DND-41 (cell line): ENCODE measurements at places on chromosomes 12 and 14.

GRCh38 chr12:84760091-84760865 is 152.3 kb downstream of the SLC6A15 start:
- DNase-seq: no peak

- DNase-seq: peak; percentile 53
These were observed 6.2 kb upstream of the PLEKHH1 start for GRCh38 chr14:67526676-67527459.

DNA sequence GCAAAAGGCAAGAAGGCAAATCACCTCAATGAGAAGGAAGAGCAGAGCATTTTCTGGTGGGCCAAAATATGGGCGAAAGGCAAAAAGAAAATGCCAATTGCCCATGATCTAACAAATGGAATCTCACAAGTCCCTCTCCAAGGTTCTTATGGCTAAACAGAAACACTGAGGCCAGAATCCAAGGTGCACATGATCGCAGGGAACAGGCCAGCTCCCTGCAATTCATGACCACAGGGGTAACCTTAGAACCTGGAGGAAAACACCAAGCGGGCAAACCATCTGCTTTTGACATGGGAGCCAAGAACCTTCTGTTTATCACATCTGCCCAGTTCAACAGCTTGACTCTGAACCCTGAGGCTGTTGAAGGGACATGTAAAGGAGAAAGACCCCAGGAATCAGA is 60.0 kb downstream of the NT5DC3 start:
- DNase-seq: no peak

DNA sequence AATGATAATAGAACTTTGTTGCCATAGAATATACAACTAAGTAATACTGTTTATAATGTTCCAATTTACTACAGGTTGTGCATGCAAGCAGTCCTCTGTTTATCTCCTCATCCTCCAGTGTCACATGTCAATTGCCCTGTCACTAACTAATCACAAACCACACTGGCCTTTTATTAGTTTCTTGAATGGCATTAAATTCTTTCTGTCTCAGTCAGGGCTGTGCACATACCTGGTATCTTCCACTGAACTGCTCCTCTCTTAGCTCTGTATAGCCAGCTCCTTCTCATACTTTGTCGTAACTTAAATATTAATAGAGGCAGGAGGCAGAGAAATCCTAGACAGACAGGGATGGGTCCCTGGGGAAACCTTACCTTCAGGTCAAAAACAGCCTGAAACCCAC is 24.0 kb downstream of the GABARAPL1 start:
- DNase-seq: no peak

- peak; percentile 13 for DNase-seq
These were observed 99.4 kb upstream of the PARP11 start for GRCh38 chr12:3972576-3972975.

- no peak for DNase-seq
These were observed 14.0 kb upstream of the PCNX1 start for GRCh38 chr14:70893062-70893845.

- no peak for DNase-seq
These were observed 35.1 kb downstream of the ST8SIA1 start for GRCh38 chr12:22299294-22299912.

- peak; percentile 85 for DNase-seq
These were observed 1.3 kb downstream of the GPR65 start for GRCh38 chr14:88005978-88006851.

GRCh38 chr14:68384335-68384734 is 408.5 kb downstream of the ZFP36L1 start:
- DNase-seq: no peak

- DNase-seq: no peak
These were observed 999 bp upstream of the DCAF4 start for GRCh38 chr14:72925171-72925759.

DNA sequence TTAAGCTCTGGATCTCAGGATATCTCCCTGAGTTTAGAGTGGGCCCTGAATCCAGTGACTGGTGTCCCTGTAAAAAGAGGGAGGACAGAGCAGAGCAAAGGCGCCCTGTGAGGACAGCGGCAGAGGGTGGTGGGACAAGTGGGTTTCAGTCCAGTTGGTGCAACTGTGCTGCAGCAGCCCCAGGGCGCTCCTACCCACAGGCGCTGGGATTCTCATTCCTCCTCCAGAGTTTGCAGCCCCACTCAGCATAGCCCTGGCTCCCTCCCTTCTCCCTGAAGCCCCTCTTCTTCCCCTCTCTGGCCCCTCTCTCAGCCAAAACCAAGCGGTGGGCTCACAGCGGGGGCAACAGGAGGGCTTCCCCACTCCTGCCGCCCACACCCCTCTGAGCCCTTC is 1.6 kb downstream of the TMEM179 start:
- DNase-seq: no peak

DNA sequence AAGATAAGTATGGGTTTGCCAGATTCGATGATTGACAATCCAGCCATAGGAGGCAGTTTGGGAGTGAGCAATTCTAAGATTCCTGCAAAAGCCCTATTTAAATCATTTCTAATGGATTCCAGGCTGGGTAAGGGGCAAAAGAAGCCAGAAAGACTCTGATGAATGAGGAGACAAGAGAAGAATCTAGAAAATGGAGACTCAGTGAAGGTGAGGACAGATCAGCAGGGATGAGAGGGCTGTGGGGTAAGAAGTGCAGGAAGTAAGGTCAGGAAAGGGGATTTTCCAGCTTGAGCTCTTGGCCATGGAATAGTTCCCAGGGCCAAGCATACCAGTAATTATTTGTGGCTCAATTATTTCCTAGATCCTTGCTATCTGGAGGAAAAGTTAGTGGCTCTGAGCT is 87.3 kb downstream of the TMX1 start:
- DNase-seq: no peak

DNA sequence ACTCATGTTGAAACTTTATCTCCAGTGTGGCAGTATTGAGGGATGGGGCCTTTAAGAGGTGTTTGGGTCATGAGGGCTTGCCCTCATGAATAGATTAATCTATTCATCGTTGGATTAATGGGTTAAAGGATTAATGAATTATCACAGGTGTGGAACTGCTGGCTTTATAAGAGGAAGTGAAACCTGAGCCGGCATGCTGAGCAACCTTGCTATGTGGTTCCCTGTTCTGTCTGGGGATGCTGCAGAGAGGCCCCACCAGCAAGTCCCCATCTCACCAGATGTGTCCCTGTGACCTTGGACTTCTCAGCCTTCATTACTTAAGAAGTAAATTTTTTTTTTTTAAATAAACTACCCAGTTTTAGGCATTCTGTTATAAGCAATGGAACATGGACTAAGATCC is 109.6 kb downstream of the DYRK2 start:
- DNase-seq: no peak

- DNase-seq: no peak
These were observed 211.0 kb upstream of the NUDT4 start for GRCh38 chr12:93166541-93167307.

GRCh38 chr12:52317468-52318052 is 3.6 kb downstream of the KRT83 start:
- DNase-seq: no peak

DNA sequence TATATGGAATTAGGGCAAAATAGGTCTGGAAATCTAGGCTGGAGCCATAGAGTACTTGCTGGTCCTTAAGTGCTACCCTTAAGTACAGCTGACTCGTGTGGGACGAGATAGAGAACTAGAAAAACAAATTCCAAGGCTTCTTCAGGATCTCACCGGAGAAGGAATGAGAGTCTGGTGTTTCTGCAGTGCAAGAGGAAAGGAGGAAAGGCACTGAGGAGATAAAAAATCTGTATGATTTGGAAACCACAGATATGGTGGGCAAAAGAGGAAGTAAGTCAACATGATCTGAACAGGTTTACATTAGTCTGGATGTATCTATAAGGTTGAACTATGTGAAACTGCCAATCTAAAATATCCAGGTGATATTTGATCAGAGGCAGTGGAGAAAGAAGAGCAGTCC is 134.4 kb upstream of the SOX5 start:
- DNase-seq: no peak

DNA sequence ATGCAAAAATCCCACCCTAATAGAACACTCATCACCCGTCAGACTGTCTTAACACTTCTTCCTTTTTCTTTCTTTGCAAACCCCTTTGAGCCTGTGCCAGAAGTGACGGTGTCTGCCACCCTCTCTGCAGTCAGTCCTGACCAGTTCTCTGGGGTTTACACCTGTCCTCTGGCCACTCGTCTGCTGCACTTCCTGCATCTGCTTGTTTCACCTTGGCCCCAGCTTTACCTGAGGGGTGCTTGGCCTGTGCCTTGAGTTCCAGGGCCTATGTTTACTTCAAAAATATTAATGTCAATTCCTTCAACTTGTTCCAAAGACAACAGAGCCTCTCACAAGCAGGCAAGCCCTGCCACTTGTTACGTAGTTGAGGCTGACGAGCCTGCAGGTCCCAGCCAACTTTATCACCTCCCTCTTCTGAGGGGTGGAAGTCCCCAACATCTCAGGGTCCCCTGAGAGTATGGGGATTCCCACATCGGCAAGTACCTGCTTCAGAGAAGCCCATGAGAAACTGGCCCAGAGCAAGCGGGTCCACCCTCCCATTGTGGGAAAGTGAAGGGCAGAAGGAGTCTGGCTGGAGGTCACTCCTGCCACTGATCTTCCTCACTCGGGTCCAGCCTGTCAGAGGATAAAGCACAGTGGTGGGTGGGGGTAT is 205.4 kb downstream of the DAD1 start:
- no peak for DNase-seq

GRCh38 chr12:21459474-21459873 is 22.0 kb downstream of the PYROXD1 start:
- no peak for DNase-seq

DNA sequence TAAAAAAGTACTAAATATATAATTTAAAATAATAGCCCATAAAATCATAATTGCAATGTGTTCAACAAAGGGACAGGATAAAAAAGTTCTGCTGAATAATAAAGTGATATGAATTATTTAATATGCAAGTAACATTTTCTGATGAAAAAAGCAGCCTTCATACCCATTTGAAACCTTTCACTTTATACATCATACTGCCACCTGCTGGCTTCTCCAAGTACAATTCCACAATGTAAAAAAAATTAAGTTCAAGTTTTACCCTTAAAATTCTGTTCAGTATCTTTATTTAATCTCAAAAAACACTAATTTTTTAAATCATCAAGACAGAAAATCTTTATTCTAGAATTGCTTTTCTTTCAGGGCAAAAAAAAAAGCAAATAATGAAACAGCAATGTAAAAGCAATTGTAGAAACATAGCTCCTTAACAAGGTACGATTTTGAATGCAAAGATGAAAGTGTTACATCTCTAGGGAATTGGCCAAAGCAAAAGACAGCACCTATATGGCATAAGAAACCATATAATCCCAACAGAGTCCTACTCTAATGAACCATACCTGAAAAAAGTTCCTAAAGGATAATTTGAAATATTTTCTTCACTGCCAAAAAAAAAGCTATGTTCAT is 15.0 kb downstream of the MDM1 start:
- peak; percentile 44 for DNase-seq

DNA sequence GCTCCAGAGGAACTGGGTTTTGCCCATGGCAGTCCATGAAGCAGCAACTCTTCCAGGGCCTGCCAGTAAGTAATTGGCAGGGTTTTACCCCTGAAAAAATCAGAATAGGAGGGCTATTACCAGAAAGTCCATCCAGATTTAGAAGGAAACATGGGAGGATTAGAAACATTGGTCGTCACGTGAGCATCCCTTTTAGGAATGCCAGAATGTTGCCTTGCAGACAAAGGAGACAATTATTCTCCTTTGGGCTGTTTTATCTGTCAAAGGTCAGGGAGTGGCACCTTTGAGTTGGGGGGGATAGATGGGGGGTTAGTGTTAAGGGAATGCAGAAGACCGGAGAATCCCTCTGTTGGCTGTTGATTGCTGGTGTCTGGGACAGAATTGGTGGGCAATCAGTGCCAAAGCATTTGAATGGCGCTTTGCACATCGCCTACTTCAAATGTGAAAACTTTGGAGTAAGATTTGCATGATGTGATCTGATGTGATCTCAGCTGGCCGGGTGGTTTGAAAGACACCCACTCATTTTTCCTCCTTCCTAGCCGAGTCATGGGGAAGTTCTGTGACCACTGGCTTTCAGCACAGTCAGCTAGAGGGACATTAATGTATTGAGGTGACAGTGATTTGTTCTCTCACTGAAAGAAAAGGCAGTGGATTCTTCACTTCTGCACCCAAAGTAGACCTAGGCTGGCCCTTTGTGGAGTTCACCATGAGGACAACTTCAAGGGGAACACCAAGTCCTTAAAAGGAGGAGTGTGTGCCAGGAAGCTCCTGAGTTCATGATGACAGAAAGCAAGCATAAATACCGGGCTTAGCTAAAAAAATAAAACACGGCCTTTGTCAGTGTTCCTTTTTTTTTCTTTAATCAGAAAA is 31.4 kb downstream of the FLVCR2 start:
- DNase-seq: no peak

DNA sequence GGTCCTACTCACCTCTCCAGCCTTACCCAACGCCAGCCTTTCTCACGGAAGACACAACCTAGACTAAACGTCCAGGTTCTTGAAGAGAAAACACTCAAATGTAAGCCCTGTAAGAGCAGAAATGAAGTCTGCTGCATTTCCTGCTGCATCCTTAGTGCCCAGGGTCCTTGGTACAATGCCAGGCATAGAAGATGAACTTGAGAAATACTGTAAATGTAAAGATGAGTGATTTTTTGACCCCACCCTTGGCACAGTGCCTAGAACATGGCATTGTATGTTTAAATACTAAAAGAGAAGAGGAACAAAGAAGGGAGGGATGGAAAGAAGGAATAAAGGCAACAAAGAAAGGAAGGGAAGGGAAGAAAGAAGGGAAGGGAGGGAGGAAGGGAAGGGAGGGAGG is 514.6 kb downstream of the MED13L start:
- no peak for DNase-seq

DNA sequence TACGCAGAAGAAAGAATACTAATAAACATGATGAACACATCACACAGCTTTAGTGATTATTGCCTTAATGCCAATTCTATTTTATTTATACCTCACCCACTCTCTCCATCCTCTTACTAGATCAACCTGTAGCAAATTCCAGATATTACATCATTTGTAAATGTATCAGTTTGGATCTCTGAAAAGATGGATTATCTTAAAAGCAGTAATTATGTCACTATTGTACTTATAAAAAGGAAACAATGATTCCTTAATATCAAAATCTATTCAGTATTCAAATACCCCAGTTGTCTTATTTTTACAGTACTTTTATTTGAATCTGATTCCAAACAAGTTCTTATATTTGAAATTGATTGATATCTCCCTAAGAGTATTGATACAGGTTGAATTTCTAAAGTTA is 892.8 kb upstream of the MDGA2 start:
- DNase-seq: no peak

DNA sequence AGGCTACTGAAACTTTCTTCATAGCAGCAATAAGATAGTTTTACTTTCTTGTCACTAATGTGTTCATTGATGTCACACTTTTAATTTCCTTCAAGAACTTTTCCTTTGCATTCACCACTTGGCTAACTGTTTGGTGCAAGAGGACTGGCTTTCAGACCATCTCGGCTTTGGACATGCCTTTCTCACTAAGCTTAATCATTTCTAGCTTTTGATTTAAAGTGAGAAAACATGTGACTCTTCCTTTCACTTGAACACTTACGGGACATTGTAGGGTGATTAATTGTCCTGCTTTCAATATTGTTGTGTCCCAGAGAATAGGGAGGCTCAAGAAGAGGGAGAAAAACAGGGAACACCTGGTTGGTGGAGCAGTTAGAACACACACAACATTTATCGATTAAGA is 41.9 kb downstream of the IFNG start:
- no peak for DNase-seq

GRCh38 chr14:102512793-102513300 is 3.3 kb upstream of the ANKRD9 start:
- DNase-seq: no peak
